ENCODE measurements at places on chromosomes 11 and 22.

DNA sequence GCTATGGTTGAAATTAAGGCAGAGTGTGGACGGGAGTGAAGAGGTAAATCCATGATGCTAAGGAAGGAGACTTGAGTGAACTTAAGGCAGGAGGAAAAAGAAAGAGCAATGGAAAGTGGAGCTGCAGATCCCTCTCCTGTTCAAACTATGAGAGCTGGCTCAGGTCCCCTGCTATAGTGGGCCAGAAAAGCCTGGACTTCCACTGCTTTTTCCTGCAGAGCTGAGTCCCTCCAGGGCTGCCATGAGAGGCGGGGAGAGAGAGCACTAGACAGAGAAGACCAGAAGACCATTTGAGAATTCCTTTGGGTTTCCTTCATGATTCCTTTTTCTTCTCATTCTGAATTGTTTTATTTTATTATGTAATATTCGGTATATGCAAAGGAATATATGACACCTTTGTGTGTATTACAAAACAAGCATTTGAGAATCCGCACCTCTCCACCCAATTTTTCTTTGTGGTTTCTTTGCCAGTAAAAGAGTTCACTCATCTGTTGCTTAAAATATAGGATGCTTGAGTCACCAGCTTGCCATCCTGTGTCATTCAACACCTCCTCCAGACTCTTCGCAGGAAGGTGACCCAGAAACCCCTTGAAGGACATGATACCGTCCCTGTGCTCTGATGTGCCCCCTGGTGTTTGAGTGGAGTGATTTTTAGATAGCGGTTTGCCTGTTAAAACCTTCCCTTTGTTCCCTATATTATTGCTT, 24.4 kb downstream of the SREBF2 start:
- peak; percentile 38 for DNase-seq

DNA sequence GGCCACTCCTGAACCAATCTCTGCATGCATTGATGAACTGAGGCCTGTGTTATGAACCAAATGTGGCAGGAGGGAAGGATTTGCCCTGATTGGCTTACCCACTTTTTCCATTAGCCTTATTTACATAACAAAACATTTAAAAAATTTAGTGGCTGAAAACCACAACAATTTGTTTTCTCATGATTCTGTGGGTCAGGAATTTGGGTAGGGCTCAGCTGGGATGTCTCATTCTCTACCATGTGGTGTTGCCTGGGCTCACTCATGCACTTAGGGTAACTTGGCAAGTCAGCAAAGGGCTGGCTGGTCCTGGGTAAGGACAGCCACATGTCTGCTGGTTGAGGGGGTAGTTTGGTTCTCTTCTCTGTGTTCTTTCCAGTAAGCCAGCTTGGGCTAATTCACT, 35.1 kb upstream of the CYP2R1 start:
- no peak for DNase-seq

DNA sequence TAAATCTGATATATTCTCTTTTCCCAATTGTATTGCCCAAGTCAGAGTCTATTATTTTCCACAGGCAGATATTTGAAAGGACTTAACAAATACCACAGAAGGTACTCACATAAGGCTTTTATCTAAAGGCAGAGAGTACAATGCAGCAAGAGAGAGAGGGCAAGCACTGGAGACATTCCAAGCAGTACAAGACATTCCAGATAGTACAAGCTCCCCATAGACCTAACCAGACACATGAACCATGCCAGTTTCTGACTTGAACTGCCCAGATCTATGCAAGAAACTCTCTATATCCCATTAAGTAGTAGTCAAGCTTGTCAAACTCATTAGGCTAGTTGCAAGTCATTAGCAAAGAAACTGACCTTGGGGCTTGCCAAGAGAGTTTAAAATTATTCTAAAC, 11.2 kb upstream of the MS4A6E start:
- no peak for DNase-seq

DNA sequence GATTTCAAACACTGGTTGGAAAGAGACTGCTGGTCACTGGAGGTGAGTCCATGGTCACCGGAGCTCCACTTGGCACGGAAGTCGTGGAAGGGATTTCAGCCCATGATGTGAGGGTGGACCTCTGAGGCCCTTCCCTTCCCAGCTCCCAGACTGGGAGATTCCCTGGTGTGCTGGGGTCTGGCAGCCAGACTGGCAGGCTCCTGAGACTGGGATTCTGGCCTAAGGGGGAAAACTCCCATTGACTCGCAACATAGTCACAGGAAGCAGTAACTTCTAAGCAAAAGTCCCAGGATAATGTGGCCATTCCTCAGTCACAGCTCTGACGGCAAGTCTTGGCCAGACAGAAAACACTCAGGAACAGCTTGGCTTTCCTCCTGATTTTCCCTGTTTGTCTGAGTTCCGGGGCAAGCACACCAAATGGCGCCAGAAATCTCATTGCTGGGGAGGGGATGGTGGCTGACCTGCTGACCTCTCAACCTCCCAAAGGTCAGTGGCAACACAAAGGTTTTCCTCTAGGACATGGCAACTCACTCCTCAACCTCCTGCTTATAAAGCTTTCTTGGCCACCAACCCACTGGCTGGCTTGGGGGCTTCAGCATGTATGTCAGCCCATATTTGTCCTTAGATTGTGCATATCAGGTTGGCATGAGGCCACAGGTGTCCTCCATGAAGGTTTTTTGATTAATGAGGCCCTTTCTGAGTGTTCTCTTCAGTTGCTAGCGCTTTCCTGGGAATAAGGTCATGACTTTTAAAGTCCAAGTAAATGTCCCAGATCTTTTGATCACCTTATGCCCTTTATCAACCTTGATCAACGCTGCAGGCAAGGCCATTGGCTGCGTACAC, 99.5 kb downstream of the CCDC81 start:
- DNase-seq = no peak

GRCh38 chr11:68229601-68230000, 16.5 kb upstream of the KMT5B start:
- no peak for DNase-seq

GRCh38 chr11:56783448-56784041, 35.0 kb upstream of the OR9G4 start:
- peak; percentile 5 for DNase-seq

- DNase-seq = no peak
Observed at GRCh38 chr11:114166362-114166761, 106.9 kb downstream of the ZBTB16 start.

DNA sequence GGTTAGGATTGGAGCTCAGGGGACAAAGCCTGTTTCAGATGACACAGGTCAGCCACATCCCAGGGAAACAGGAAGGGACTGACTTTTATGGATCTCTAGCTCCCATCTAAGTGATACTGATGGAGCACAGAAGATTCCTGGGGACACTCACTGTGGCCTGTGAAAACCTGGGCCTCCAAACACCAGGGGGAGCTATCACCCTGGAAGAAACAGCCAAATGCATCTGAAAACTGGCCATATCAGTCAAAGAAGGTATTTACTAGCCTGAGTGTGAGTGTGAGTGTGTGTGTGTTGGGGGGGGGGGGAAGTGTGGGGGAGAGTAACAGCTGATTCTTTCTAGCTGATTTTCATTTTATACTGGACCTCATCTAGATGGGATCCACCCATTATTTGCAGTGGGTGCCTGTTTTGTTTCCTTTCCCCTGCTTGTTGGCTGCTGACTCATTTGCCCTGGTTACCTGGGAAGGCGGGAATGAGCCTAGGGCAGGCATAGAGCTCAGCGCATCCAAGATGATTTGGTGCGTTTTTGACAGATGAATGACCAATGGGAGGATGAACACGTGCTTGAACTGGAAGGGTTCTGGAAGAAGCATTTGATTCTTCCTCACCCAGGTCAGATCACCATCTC, 284.0 kb downstream of the KIRREL3 start:
- DNase-seq = peak; percentile 4

GRCh38 chr22:21622011-21622918, 7.6 kb downstream of the YDJC start:
- no peak for DNase-seq

DNA sequence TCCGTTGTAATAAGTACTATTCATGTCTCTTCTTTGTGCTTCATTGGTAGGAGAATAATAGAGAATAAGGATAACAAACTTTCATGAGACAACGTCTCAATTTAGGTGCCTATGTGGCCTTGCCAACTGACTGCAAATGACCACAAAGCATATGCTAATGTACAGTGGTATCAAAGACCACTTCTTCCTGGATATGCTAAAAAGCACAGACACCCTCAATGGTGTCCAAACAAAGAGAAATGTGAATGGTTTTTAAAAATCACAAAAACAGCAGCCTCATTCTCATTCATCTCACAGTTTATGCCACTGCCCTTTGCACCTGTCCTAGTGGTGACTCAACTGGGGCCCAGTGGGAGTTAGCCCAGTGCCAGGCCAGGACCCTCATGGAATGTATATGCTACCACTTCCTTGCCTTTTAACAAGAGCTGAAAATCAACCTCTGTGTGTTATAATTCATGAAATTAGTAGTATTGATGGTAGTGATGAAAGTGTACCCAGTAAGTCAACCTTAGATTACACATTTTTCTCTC, 65.2 kb upstream of the MTMR2 start:
- no peak for DNase-seq

- no peak for DNase-seq
Observed at GRCh38 chr22:26857169-26857568, 199.8 kb downstream of the MIAT start.

- no peak for DNase-seq
Observed at GRCh38 chr22:43100225-43100624, 10.3 kb upstream of the BIK start.

DNA sequence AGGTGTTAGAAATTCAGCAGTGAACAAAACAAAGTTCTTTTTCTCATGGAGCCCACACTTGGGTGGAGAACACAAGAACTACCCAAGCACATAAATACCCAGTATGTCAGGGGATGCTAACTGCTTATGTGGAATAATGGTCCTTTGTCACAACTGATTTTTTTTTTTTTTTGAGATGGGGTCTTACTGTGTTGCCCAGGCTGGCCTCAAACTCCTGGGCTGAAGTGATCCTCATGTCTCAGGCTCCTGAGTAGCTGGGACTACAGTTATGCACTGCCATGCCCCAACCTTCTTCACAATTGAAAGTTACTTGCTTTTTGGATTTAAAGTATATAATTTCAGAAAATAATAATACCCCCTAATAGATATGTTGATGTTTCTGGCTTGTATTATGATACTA, 122.6 kb upstream of the RASSF10 start:
- DNase-seq = no peak

- DNase-seq = peak; percentile 50
Observed at GRCh38 chr11:12103411-12104225, 6.8 kb upstream of the MICAL2 start.

Measured in HS-27A (cell line).